Suppressor macrophage treated with lipopolysaccharide for 1 hour (primary cell): ENCODE measurements at places on chromosomes 4 and X.

- no peak for DNase-seq
These were observed 350.0 kb upstream of the CTSO start for GRCh38 chr4:156303708-156304107.

DNA sequence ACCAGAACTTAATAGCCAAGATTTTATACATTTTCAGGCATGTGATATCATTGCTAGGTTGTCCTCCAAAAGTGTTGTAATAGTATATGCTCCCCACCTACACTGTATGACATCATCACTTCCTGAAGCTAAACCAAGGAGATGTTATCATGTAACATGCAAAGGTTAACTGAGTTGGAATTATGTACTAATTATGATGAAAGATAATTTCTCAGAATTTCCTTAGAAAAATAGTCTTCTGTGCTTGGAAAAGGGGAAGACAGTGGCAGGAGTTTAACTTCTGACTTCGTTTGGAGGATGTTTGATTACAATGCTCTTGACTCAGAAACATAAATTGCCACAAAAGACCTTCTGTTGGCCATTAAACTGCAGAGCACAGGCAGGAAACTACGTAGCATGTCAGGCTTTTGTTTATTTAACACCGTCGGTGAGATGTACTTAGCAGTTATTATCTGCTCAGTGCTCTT lies 83.6 kb upstream of the GUCY1A1 start:
- peak; percentile 80 for DNase-seq

DNA sequence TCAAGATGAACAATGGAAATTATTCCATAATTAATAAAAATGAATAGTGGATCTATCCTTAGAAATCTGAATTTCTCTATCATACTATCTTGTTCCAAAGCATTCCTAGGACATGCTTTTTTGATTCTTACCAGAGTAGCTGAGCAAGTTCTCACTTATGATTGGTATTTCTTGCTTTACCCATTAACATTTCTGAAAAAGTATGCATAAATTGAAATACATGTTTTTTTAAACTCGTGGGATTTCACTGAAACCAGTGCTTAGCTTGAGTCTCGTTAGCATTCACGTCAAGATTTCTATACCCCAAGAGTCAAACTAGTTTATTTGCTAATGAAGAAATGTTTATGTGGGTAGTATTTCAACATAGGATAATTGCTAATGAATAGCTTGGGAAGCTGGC lies 89.0 kb downstream of the ELOVL6 start:
- DNase-seq, result no peak

GRCh38 chr4:20416800-20417199 lies 165.1 kb downstream of the SLIT2 start:
- DNase-seq, result no peak

DNA sequence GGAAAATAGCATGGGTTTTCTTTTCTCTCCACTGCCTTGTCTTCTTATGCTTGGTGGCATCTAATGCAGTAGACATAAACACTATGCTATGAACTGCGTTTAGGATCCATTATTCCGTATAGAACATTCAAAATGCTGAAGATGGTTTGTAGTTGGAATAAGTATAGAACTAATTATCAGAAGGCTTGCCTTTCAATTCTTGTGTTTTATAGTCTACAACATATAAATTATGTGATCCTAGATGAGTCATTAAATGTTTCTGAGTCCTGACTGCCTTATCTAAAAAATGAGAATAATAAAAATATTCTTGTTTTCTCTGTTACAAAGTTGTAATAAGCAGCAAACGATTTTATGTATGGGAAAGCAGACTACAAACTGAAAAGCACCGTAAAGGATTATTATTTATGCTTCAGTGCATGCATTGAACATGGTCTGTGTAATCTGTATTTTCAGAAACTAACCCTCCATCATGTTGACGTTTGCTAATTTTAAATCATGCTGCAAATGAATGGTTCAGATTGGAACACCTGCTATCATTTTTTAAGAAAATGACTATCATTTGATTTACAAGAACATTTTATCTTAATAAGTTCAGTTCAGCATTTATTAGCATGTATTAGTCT lies 335.9 kb upstream of the AADAT start:
- no peak for DNase-seq

- DNase-seq, result peak; percentile 45
These were observed 88.7 kb upstream of the ELOVL6 start for GRCh38 chr4:110287130-110287529.

DNA sequence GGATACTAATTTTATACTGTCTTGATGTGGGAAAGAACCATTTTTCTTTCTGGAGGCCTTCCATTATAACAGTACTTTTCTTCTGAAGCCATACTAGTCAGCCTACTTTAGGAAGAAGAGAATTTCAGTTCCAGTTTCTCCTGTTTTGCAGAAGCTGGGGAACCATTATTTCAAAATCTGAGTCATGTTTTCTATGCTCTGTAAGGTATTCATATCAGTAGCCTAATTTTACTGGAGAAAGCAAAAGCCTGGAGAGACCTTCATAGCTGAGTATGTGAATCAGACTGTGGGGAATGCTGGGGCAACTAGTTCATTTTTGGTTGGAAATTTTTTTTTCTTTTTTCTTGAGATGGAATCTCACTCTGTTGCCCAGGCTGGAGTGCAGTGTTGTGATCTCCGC lies 22.4 kb downstream of the AFF1 start:
- peak; percentile 91 for DNase-seq

GRCh38 chrX:109928596-109929335 lies 74.1 kb upstream of the TMEM164 start:
- DNase-seq, result no peak

DNA sequence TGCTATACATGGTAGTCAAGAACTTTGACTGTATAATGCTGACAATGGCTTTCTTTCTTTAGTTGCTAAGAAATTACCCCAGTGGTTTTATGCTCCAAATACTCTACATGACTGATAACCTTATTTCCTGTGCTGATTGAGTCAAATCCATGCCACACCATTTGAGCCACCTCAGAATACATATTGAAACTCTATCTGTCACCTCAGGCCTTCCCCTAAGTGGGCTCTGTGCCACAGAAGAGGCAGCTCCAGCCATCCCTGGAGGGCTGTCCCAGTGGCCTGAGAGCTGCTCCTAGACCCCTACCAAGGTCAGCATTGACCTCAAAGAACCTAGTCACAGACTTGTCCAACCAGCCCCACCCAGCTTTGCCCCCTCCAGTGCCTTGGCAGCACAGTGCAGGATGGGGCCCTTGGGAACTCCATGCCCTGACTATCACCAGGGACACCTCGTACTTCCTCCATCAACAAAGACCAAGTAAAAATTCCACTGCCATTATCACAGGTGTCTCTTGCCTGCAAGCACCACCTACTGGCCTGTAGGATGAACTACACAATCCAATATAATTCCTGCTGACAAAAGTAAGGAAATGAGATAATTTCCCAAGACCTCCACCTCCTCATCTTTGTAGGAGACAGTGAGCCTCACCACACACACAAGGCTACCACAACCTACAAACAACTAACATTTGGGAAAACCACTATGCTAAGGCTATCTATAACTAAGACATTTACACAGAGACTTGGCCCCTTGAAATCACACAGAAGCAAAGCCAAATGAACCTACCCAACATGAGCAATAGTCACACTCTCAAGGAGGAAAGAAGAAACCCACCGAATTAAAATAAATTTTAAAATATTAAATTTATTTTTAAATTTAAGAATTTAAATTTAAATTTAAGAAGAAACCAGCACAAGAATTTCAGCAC lies 239.9 kb downstream of the NKX6-1 start:
- DNase-seq, result peak; percentile 47

DNA sequence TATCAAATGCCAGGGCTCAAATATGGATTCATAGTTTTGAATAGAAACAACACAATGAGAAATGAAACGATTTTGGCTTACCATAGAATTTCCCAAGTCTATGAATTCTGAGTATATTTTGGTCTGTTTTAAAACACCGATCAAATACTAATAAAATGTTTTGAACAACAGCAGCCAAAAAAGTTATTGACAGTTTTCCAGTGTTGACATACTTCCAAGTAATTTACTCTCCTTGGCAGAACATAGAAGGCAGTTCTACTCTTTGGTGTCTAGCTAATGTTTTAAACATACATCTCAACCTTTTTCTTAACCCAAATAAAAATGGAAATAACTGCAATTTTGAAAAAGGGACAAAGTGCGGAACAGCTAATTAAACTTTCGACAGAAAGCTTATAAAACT lies 1419.8 kb downstream of the ADGRL3 start:
- no peak for DNase-seq

DNA sequence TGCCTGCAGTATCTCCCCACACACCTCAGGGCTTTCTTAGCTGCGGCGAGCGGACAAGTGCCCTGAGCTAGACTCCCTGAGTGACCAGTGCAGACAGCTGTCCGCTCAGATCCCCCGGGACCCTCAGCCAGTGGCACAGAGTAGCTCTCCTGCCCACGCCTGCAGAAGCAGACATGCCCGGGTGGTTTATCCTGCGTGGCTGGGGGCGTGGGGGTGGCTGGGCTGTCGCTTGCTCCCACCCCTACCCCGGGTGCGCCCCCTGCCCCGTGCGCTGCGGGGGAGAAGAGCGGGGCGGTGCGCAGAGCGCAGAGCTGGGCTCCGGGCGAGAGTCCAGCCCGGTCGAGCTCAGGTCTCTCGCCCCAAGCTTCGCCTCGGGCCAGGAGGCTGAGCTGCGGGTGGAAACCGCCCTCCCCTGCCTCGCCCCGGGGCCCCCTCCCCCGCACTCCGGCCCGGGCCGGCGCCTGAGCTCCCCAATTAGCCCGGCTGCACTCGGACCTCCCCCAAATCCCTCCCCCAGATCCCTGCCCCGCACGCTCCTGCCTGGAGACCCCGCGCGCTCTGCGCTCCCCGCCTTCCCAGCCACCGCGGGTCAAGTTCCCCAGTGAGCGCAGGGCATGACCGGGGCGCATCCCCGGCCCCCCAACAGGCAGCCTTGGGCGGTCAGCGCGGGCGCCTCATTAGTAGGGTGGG lies 11.7 kb upstream of the SHOX start:
- no peak for DNase-seq

GRCh38 chrX:45843518-45843917 lies 642.8 kb upstream of the DIPK2B start:
- peak; percentile 26 for DNase-seq

GRCh38 chrX:111348429-111348828 lies 63.6 kb downstream of the DCX start:
- DNase-seq, result no peak

DNA sequence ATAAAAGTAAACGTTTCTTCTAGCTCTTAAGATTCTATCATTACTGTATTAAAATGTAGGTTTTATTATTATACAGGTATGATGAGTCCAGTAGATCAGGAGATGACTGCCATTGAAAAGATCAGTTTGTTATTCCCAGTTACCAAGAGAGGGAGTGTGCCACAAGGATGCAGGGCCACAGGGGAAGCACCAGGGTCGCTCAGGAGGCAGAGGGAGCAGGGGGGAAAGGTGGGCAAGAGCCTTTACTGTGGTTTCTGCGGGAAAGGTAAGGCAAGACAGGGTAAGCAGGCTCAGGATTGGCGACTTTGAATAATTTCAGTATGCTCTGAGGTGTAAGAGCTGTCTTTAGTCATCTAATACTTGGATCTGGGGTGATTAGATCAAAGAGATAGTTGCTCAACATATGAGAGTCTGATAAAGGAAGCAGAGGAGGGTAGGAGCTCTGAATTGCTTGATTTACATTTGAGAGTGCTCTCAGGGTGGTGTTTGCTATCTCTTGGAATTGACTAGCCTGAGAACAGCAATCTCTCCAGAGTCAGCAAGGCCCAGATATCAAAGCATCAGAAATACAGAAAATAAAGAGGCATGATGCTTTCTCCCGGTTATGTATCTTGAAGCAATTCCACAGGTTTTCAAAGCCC lies 86.0 kb downstream of the NDST3 start:
- DNase-seq, result no peak

- no peak for DNase-seq
These were observed 48.1 kb upstream of the ATXN3L start for GRCh38 chrX:13367950-13368349.

- no peak for DNase-seq
These were observed 1002.7 kb upstream of the PCDH7 start for GRCh38 chr4:29717287-29718057.

DNA sequence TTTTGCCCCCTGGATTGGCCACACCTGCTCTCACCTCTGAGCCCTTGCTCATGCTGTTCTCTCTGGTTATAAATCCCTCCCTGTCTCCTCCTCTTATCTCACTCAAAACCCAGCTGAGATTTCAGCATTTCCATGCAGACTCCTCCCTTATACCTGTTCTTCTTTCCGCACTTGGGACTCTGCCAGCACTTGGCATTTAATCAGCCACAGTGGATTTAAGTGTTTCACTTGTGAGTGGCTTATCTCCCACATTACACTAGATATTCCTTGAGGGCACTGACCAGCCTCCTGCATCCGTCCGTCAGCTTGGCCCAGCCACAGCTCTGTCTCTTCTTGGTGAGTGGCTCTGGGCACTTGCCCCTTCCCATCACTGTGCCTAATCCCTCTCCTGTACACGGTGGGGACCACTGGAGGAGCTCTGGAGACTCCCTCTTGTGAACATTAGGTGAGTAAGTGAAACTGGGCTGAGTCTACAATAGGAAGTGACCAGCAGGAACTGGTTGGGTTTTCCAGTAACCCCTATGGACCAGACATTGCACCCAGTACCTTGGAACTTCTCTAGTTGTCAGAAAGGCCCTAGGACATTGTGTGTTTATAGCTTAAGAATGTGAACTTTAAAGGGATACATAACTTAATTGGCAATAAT lies 19.9 kb downstream of the FGFBP1 start:
- DNase-seq, result no peak

- DNase-seq, result no peak
These were observed 107.9 kb upstream of the FAT1 start for GRCh38 chr4:186831574-186831973.
